Stimulated activated CD8-positive, alpha-beta memory T cell treated with anti-CD3 and anti-CD28 coated beads, Interleukin-4, amount 100 ng/mL, for 48 hours (primary cell): ENCODE measurements at places on chromosomes 11 and 22.

- DNase-seq = no peak
Observed at GRCh38 chr11:107041088-107041444, 22.8 kb upstream of the GUCY1A2 start.

GRCh38 chr11:8693555-8693954, 11.0 kb downstream of the RPL27A start:
- DNase-seq = no peak

- DNase-seq = no peak
Observed at GRCh38 chr11:2958251-2958650, 29.0 kb upstream of the PHLDA2 start.

DNA sequence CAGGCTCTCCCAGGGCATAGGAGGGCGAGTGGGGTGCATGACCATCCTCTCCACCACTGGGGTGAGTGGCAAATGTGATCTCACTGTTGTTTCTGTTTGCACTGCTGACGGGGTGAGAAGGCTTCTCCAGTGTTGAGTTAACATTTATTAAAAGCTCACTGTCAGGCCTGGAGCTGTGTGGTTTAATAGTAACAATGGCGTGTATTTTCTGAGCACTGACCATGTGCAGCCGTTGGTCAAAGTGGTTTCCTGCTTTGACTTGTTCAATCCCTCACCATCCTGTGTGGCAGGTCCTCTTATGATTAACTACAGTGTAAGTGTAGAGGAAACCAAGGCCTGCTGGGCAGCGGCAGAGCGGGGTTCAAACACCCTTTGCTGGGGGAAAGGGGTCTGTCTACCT, 4.4 kb downstream of the A4GALT start:
- no peak for DNase-seq

- no peak for DNase-seq
Observed at GRCh38 chr11:115247361-115247760, 256.9 kb downstream of the CADM1 start.

DNA sequence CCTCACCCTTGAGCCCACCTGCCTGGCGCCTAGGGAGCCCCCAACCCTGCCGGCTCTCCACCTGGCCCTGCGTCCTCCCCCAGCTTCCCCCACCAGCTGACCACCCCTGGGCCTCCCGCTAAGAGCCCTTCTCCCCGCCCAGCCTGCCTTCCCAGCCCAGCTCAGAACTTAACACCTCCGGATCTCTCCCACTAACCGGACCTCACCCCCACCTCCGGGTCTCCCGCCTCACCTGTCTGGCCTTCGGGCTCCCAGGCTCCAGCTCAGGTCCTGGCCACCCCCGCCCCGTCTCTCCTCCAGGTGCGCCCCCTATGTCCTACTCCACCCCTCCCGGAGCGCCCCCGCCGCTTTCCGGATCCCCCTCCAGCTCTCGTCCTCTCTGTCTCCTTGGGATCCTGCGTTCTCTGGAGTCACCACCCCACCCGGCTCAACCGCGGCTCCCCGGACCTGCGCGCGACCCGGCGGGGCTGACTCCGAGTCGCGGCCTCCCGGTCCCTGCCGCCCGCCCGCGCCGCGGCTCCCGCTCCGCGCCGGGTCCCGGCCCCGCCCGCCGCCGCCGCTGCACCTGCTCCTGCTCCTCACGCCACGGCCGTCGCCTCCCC, at the start of gene KCNJ11:
Gene KCNJ11 (minus strand): TSS at position 51 of the 602 bp plus-strand sequence. CDS start 568 bp downstream, outside the sequence.
- DNase-seq = no peak

DNA sequence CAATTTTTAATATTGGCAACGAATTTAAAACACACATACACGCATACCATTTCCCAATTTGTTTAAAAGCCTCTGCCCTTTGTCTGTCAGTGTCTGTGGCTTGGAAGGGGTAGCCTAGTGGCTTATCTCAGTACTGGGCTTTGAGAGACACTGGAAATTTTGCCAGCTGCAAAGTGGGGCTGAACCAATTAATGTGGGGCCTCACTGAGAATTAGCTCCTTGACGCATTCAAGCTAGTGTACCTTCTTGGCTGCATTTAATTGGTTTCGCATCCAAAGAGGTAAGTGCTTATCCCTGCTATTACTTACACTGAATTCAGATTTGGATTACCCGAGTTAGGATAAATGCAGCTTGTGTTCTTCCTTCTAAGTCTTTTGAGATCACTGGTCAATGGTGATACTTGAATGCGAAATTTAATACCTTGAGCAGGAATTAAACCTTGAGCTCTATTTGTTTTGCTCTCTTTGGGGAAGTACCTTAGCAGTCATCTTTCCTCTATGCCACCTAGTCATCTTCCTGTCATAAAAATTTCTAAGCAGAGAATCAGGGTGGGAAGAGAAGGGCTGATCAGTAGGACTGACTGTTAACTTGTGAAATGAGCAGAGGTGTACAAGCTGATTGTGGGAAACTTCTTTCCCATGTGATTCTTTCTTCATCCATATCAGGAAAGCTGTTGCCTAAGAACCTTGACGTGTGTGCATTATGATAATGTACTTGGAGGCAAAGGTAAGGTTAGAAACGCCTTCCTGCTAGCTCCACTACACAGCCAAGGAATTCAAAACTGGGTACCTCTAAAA, 187.7 kb upstream of the E2F8 start:
- no peak for DNase-seq

DNA sequence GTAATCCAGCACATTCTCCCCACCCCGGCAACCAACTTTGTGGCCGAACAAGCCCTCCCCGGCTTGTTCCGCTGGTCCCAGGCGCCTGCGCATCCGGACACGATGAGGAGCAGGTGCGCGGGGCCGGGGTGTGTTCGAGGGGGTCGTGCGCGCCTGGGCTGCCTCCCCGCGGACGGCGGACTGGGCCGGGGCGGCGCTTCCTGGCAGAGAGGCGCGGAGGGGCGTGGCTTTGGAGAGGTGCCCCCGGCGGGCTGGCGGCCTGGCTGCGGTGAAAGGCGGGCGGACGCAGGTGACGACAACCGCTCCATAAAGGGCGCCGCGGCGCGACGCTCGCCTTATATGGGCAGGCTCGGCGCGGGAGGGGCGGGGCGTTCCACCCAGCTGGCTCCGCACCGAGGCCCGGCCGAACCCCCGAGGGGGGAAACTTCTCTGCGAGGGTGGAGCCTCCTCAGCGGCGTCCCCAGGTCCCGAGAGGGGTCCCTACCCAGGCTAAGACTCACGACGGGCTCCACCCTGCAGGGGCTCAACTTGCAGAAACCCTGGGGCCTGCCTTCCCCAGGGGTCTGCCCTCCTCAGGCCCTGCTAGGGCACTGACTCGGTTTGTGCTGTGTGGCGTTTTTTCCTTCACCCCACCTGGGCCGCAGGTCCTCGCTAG, 26.4 kb downstream of the TXN2 start:
- peak; percentile 98 for DNase-seq

DNA sequence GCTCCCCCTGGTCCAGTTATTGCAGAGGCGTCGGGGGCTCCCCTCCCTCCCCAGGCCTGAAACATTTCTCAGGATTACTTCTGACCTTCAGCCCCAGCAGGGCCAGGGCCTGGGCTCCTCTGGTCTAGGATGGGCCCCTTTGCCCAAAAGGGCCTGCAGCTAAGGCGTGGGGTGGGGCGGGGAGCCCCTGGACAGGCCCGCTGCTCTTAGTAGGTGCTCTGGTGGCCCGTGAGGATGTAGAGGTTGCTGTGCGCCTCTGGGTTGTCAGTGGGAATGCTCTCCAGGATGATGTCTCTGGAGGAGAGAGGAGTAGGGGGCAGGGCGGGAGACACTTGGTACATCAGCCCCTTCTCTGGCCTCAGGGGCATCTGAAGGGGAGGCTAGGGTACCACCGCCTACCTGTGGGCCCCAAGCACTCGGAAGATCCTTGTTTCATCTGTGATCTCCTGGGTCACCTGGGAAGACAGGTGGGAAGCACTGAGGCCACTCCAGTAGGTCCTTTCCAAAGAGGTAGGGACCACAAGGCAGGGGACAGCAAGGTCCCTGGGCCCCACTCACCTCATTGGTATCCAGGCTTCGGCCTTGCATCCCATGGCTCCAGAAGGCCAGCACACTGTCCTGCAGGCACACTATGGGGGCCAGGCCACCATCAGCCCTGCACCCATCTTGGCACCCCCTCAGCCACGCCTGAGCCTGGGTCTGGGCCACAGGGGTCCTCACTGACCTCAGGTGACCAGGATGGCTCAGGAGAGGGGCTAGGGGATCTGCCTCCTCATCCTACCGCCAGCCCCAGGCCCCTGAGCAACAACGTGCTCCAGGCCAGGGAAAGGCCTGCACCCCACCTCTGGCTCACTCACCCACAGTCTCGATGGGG, 11.2 kb upstream of the SF1 start:
- DNase-seq = no peak

GRCh38 chr11:43737201-43737590, 56.7 kb downstream of the HSD17B12 start:
- DNase-seq = no peak

- DNase-seq = no peak
Observed at GRCh38 chr11:62879235-62879978, 1.3 kb upstream of the SLC3A2 start.

GRCh38 chr22:23067691-23068090, 2.6 kb upstream of the GNAZ start:
- peak; percentile 14 for DNase-seq

DNA sequence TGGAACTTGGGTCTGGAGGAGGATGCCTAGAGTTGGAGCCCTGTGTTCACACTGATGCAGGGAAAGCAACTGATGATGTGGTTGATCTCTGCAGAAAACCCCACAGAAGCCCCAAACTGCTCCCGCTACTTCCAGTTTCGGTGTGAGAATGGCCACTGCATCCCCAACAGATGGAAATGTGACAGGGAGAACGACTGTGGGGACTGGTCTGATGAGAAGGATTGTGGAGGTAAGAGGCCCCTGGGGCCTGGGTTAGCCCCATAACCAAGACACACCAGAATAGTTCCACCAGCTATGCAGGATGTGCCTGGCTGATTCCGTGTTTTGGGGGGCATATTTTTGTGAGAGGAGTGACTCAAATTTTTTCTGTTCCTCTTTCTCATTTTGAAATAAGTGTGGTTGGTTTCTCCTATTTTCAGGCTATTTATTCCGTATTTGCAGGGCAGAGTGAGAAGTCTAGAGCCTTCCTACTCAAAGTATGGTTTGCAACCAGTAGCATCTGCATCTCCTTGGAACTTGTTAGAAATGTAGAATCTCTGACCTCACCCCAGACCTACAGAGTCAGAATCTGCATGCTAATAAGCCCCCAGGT, 137.3 kb upstream of the SORL1-AS1 start:
- DNase-seq = peak; percentile 45

DNA sequence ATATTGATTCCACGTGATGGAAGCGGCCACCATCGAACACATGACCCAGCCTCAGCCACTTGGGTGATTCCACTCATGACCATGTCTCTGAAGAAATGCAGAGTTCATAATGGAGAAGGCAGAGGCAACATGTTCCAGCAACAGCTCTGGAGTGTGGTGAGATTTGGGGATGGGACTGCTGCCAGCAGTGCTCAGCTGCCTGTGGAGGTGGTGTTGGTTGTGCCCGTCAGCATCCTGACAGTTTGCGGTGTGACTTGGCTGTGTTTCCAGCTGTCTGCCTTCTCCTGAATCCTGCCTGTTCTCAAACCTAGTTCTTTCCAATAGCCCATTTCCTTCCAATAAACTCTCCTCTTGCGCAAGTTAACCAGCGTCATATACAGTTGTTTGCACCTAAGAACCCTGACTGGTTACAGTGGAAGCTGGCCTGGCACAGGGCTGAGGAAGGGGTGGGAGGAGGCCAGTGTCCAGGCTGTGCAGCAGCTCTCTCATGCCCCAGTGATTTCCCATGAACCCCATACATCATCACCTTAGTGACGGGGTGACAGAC, 22.0 kb upstream of the OR8B8 start:
- no peak for DNase-seq

- DNase-seq = no peak
Observed at GRCh38 chr11:96752221-96752620, 362.4 kb downstream of the JRKL start.

DNA sequence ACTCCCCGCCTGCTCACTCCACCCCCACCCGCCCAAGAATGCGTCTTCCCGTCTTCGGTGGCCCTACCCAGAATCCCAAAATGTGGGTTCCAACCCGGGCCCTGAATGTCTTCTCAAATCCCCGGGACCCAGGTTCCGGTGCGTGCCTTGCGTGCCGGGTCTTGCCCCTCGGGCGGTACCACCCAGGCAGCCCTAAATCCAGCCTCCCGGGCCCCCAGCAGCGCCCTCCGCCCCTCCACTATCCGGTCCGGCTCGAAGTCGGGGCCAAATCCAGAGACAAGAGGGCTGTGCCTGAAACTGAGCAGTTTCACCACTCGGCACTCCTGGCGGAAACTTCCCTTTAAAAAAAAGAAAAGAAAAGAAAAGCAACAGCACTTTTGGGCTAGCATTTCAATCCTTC, 16.3 kb upstream of the CCT8L2 start:
- DNase-seq = no peak

GRCh38 chr22:50527921-50528681, 1.7 kb downstream of the TYMP start:
- DNase-seq = no peak

DNA sequence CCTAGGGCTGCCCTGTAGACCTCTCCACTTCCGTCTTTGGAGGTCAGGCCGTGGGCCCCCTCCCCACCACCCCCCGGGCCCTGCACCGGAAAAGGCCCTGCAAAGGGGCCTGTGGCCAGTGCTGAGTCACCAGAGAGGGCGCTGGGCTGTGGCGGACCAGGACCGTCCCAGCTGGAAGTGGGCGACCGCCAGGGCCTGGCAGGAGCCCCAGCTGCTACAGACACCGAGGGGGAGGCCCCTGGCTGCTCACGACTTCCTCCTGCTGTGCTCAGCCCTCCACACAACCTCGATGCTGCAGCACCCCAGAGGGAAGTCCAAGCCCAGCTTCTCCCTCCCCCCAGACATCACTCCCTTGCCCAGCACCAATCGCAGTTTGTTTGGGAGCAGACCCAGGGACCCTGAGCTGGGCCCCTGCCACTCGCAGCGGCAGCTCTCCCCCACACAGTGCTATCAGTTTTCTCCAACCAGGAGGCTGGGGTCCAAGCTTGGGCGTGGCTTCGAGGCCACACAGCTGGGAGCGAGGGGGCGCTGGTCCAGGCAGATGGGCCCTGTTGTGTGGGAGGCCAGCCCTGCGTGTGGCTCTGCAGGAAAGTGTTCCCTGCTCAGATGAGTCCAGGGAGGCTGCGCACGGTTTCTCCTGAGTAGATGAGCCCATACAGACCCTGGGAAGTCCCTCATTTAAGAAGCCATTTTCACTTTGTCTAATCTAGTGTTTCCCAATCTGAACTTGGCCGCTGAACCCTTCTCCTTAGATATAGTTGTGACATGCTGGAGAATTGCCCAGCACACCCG, 5.6 kb upstream of the SH3BP1 start:
- peak; percentile 81 for DNase-seq
